ENCODE measurements at places on chromosomes 5 and 9.

DNA sequence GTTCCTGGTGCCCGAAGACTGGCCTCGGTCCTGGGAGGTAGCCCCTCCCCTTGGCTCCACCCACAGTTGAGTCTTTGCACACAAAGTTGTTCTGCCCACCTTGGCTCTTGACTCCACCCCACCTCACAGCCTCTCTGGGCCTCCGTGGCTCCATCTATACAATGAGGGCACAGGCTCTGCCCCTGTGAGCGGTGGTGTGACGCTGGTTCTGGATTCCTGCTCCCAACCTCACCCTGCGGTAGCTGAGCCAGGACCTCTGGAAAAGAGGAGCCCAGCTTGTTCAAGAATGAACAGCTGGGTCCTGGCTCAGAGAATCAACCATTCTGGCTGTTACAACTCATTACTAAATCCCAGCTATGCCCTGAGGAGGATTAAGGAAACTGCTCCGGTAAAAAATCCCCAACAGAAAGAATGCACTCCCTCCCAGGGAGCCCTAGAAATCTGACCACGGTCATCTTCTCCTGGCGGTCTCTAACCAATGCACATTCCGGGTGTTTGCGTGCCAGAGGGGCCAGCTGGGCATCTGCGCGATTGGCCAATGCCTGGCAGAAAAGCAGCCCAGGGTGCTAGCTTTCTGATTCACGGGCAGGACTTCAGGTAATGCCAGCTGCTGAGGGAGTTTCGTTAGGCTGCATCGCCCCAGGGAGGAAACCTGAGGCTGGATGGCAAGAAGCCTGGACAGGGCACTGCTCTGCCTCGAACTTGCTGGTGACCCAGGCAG is 9.9 kb upstream of the GRHPR start:
- DNase-seq, result no peak

DNA sequence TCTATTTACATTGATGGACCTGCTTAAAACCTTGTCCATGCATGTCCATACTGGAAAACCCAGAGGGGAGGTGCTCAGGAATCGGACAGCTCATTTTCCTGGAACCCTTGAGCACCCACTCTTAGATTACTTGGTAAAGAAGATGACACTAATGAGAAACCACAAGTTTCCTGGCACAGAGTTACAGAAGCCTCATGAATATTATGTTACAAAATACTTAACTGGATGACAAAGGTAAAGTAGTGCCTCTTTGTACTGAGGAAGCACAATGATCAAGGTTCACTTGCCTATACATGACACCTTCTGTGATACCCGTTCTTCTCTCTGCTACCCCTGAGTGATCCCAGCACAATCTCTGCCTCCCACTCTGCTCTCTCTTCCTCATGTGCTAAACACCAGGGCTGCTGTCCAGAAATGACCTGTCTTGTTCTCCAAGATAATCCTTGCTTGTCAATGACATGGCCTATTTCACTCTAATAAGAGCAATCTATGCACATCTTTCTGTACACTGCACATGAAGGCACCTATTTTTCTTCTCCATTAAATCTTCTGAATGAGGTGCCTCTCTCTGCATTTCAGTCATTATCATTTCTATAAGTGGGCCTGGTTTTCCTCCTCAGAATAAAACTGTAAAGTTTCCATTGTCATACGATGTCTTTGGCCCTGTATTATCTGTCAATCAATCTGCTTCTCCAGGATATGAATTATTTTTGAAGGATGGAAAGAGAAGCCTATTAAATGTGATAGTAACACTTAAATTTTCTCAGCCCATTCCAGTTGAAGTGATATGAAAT is 684.0 kb upstream of the ACO1 start:
- DNase-seq, result peak; percentile 1

DNA sequence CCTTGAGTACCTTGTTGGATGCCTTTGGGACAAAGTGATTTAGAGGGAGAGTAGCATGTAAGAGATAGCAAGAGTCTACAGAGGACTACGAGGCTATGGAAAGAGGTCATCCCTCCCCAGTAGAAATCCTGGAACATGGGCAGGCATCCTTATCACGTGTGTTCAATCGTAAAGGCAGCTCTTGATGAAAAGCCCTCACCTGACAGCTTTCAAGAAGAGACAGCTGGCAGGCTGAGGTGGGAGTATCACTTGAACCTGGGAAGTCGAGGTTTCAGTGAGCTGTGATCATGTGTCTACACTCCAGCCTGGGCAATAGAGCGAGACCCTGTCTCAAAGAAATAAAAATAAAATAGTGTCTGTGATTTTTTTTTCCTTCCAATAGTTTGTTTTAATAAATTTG is 112.6 kb downstream of the PCSK5 start:
- no peak for DNase-seq

DNA sequence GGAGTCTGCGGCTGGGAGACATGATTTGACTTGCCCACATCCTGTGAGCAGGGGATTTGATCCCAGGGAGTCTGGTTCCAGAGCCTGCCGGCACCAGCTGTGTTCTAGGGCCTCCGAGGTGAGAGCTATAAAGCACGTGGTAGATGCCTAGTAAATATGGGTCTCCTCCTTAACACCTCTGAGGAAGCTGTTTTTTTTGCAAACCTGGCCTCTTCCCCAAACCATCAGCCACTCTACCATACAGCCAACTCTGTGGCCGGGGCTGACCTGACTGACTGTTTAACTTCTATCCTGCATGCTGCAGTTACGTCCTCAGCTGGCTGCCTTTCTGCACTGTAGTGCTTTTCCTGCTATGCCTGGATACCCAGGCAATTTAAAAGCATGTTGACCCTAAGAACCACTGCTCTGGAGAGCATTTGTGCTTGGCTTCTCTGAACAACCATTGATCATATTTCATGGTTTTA is 220.5 kb downstream of the SLIT3 start:
- no peak for DNase-seq

DNA sequence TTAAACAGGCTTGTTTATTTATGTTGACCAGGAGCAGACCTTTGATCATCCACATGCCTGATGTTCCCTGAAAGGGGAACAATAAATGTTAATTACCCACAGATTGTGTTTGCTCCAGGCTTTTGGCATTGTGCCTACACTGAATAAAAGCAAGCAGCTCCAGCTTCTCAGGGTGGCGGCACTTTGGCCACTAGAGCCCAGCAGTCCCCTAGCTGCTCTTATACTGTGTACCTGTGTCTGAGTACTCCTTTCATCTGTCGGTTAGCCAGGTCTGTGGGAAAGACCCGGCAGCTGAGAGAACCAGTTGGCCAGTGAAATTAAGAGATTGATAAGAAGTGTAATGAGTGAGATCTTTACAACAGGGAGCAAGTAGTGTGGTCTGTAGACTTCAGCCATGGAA is 254.8 kb upstream of the FTMT start:
- DNase-seq, result no peak

GRCh38 chr9:82583524-82583923 is 479.4 kb downstream of the RASEF start:
- DNase-seq, result no peak

GRCh38 chr5:526456-527088 is 2.3 kb upstream of the SLC9A3 start:
- no peak for DNase-seq

GRCh38 chr5:171997011-171997410 is 9.4 kb downstream of the FBXW11 start:
- no peak for DNase-seq

- no peak for DNase-seq
Observed at GRCh38 chr5:159310511-159310910, 19.8 kb downstream of the IL12B start.

- no peak for DNase-seq
Observed at GRCh38 chr5:119275146-119275545, 80.7 kb upstream of the TNFAIP8 start.

DNA sequence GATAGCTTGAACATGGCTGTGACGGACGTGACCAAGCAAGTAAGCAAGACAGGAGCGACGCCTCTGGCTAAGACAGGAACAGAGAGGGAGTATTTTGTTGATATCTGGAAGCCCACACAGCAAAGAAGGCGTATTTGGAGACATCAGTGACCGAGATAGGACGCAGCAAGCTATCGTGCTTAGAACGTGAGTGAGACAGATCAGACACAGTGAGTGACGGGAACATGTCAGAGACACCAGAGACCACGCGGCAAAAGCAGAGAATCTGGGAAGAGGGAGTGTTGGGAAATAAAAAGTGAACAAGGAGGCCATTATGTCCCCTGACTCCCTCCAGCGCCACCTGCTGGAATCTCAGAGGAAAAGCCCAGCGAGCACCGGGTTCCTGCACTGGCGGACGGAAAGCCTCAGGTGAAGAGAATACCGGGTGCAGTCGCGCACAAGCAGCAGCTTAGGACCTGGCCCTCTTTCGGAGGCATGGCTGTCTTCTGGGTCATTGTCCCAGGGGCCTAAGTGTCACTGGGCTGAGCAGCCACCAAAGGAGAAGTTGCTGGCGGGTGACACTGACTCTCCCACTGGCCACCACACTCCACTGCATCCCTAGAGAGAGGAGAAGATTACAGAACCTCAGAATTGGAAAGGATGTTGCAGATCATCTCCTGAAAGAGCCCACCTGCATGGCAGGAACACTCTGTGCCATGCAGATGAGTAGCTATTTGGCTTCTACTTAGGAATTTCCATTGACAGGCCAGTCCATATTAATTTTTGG is 99.1 kb downstream of the FBXO38 start:
- DNase-seq, result peak; percentile 45

DNA sequence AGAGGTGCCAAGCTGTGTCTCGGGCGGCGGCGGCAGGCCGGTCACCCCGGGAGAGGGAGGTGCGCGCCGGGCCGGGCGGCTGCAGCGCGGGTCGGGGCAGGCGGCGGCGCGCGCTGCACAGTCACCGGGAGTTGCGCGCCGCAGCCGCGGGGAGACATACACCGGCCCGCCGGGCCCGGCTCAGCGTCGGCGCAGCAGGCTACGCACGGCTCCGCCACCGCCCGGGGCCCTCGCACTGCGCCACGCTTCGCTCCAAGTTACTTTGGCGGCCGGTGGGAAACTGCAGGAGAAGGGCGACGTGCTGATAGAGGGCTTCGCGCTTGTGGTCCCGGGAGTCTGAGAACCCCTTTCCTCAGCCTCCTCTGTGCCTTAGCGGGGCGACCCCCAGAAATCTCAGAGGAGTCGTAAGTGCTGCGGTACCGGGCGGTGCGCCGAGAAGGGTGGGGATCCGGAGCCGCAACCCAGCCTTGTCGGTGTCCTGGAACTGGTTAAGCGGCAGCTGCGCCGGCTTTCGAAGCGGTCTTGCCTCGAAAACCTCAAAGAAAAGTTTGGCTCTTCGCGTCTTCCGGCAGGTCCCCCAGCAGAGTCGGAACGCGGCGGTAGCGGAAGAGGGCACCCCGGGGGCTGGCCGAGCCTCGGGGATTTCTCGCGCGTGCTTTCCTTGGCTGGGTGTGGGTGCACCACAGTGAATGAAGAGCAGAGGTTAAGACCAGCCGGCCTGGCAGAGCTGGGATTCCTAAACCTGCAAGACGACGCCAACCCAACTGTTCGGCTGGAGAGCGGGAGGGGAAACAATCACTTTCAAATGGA is at the start of gene EFNA5:
EFNA5 (minus strand) TSS at position 6 of the 810 bp plus-strand sequence.
- DNase-seq, result no peak

- DNase-seq, result peak; percentile 26
Observed at GRCh38 chr5:132662925-132663770, 5.2 kb downstream of the IL13 start.

- no peak for DNase-seq
Observed at GRCh38 chr5:77558266-77558665, 66.2 kb upstream of the WDR41 start.

GRCh38 chr5:32312595-32313332 is at the start of gene MTMR12:
MTMR12 (minus strand) TSS chr5:32312939; CDS start chr5:32312838, 101 bp downstream.
- DNase-seq, result peak; percentile 99

- DNase-seq, result no peak
Observed at GRCh38 chr5:171953860-171954701, 52.4 kb downstream of the FBXW11 start.

DNA sequence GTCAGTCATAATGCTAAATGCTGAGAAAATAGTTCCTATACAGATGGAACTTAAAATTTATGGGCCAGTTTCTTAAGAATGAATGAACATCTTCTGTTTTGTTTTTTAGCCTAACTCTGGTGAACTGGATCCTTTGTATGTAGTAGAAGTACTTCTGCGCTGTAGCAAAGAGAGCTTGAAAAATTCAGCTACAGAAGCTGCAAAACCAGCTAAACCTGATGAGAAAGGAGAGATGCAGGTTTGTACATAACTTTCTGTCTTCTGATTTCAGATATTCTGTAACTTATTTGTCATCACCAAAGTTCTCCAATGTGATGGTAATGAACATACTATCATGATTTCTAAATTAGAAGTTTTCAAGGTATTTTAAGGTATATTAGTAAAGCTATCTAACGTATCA is 80.1 kb downstream of the MTREX start:
- DNase-seq, result no peak

DNA sequence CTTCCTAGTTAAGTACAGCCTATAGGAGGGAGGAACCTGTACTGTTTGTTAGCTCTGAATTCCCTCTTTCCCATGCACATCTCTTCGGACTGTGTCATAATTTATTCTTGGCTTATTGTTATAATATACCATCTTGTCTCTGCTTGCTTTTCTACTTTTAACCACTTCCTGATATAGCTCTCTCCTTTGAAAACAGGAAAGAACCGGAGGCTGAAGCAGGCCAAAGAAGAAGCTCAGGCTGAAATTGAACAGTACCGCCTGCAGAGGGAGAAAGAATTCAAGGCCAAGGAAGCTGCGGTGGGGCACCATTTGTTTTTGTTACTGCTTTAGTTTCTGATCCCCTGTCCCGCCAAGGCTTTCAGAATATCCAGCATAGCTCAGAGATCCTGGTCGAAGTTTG is 4.8 kb downstream of the ATP6V1G1 start:
- peak; percentile 79 for DNase-seq
